ENCODE measurements at places on chromosomes 1 and 21.

DNA sequence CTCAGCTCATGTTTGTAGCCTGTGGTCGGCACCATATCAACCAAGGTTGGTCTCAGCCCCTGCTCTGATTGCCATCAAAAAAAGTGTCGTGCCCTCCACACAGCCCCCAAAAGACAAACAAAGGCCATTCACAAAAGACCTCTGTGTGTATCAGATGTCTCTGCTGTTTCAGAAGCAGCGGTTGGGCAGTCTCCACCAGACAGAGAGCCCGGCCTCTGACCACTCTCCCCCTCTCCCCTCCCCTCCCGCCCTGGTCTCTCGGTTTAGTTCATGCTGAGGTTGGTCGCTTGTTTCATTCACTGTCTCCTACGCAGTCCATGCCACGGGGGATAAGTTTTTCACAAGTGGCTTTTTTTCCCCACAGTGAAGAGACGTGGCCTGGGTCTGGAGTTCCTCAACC is 27.1 kb downstream of the ACTA1 start:
- no peak for DNase-seq

DNA sequence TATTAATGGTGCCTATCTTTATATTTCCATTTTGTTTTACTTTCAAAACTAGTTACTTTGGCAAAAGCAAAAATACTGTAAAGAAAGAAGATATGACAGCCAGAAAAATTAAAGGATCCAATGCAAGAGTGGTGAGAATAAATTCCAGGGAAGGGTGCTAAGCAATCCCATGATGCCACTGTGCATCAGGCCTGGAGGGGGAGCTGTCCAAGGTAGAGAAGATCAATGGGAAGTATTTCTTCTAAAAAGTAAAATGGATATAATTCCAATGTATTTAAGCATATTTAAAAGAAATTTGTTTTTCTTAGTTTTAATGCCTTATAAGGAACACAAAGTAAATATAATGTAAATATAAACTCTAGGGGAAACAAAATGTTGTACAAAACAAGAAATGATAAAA is 1382.2 kb upstream of the B3GALT2 start:
- no peak for DNase-seq

DNA sequence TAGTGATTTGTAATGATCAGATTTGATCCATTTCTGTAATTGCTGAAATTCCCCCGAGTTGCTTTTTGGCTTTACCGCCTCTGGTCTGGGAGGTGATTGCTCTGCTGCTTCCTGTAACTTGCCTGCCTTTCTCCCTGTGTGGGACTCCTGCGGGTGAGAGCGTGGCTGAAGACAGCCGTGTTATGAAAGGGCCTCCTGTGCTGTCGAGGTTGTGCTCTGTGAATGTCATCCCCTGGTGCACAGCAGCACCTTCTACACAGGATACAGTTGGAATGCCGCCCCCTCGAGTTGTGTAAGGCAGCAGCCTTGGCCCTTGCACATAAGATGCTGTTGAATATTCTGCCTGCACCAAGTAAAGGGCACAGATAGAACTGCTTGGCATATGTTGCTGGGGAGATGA is 5.9 kb downstream of the SOD1 start:
- DNase-seq = no peak

DNA sequence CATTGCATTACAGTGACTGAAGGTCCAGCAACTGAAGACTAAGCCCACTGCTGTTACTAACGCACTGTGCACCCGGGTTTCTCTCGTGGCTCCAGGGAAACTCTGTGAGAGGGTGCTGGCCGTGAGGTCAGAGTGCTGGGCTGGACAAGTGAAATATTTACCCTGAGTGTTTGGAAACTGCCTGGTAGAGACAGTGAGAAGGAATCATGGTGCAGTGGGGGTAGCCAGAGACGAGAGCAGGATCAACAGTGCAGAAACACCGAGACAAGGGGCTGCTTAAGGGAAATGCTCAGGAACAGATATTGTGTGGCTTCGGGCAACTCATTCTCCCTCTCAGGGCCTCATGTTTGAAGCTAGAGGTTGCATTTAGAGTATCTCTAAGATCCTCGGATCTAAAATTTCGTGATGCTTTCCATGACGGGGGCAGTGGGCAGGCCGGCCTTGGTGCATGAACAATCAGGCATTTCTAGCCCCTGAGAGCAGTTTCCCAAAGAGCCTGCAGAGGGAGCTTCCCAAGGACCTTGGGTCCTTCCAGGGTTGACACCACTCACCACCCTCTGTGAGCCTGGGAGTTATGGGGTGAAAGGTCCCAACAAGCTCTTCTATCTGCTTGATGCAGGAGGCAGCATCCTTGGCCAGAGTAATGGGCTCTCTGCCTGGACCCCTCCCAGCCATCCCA is 9.7 kb downstream of the CD2 start:
- peak; percentile 18 for DNase-seq

GRCh38 chr21:37165586-37165985 is 92.5 kb downstream of the TTC3 start:
- no peak for DNase-seq

- DNase-seq = no peak
Measured at GRCh38 chr1:89631816-89632656, 884 bp upstream of the LRRC8C start.

GRCh38 chr1:204258213-204259115 is 44.7 kb upstream of the GOLT1A start:
- DNase-seq = peak; percentile 63

GRCh38 chr1:221972276-221973235 is 230.7 kb upstream of the DUSP10 start:
- DNase-seq = no peak

- DNase-seq = no peak
Measured at GRCh38 chr1:48552420-48552819, 80.4 kb upstream of the SPATA6 start.

- peak; percentile 16 for DNase-seq
Measured at GRCh38 chr1:67441183-67441582, 11.0 kb upstream of the SERBP1 start.

- DNase-seq = peak; percentile 54
Measured at GRCh38 chr1:8663090-8663802, 154.2 kb downstream of the RERE start.

GRCh38 chr1:53625049-53625448 is 113.9 kb downstream of the GLIS1 start:
- peak; percentile 29 for DNase-seq

- no peak for DNase-seq
Measured at GRCh38 chr21:33308586-33309490, 15.9 kb upstream of the IFNAR1 start.

GRCh38 chr1:109252893-109253802 is 3.8 kb downstream of the CELSR2 start:
- DNase-seq = no peak

DNA sequence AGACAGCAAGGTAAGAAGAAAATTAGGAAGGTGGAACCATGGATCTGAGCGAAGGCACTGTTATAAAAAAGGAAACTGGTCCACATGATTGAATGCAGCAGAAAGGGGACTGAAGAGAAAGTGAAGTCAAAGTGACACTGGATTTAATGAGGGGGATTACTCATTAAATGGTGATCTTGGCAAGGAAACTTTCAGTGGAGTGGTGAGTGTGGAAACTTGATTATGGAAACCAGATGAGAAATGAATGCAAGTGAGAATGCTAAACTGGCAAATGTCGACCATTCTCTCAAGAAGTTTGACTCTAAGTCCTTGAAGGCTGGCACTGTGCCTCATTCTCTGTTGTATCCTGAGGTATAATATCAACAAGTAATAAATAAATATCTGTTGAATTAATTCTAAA is 23.3 kb downstream of the COLGALT2 start:
- DNase-seq = no peak

DNA sequence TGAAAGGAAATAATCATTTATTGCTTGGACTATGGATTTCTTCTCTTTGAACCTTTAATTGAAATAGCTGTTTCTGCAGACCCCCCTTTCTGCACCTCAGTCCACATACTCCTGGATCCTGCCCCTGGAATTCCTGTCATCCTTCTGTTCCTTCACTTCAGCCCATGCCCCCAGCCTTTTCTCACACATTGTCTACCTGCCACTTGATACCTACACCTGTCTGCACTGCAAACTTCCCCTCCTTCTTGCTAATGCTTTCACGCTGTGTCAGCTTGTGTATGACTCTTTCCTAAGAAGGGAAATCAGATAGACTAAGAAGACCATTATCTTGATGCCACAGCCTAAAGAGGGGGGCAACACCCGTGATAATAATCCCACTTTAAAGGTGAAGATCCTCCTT is 80.3 kb upstream of the EXO1 start:
- no peak for DNase-seq

DNA sequence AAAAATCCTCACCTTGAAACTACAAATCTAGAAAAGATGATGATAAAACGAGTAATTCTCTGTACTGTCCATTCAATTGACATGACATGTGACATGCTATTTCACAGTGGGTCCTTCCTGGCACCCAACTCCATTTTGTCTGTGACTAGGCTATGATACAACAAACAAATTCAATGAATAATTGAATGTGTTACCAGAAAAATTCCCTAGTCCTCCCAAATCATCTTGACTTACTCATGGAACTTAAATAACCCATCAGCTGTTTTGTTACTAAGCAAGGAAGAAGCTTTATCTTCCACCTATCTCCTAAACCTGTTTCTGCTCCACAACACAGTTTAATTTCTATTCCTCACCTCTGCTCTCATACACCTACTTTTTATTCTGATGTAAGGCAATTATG is 30.4 kb downstream of the B3GALNT2 start:
- peak; percentile 30 for DNase-seq

GRCh38 chr21:44708213-44708865 is 3.0 kb downstream of the TSPEAR start:
- no peak for DNase-seq

- peak; percentile 97 for DNase-seq
Measured at GRCh38 chr1:1360506-1361169, 2.3 kb upstream of the MXRA8 start.

- peak; percentile 27 for DNase-seq
Measured at GRCh38 chr1:110829955-110830553, 42.9 kb upstream of the CD53 start.

DNA sequence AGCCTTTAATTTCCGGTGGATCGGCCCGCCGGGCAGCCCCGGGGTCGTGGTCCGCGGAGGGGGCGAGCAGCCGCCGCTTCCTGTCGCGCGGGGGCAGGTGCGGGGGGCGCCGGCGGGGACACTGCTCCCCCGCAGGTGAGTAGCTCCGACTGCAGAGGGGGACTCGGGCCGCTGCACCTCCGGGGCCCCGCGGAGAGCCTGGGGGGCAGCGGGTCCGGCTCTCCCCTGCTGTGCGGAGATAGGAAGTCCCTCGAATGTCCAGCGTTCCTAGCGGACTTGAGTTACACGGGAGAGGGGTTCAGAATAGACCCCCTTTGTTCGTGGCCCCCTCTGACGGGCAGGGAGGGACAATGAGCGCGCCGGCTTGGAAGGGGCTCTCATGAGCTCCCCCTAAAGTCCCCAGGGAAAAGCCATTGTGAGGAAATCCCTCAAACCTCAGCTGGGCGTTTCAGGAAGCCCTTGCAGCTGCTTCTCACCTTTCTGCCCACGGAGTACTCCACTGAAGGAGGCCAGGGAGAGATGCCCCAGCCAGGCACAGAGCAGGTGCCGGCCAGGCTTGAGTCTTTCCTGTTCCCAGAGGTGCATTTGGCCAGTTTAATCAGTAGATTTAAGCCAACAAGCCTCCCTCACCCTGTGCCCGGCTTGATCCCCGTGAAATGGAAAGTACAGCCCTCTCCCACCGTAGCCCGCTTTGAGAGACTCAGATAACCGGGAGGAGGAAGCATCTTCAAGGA is 925 bp downstream of the PDE9A start:
- no peak for DNase-seq

DNA sequence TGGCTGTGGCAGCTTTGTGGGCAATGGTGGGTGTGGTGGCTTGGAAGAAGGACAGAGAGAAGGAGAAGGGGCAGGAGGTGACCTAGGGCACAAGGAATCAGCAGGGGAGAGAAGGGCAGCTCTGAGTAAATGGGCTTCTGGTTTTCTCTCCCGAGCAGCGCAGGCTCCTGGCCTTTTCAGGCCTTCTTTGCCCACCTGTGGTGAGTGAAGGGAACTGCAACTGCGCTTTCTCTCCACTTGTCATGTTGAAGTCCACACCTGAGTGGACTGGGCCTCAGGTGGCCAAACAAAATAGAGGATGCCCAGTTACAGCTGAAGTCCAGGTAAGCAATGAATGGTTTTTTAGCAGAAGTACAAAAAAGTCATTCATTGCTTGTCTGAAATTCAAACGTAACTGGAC is 29.4 kb upstream of the KCNA10 start:
- no peak for DNase-seq

DNA sequence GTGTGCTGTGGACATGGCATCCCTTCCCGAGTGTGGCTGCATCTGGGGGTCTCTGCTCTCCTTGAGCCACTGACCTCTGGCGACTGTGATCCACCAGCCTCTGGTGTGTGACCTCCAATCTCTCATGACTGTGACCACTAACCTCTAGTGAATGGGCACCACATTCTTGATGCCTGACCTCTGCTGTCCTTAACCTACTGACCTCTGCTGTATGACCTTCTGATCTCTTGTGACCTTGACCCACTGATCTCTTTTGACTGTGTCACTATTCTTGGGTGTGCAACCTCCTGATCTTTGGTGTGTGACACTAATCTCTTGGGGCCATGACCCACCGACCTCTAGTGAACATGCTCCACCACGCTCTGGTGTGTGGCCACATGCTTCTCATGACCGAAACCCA is 45.8 kb upstream of the KDM4A start:
- DNase-seq = no peak

GRCh38 chr1:172360511-172360910 is 60.0 kb upstream of the C1orf105 start:
- no peak for DNase-seq

- DNase-seq = no peak
Measured at GRCh38 chr1:172450524-172450885, 6.6 kb upstream of the PIGC start.

DNA sequence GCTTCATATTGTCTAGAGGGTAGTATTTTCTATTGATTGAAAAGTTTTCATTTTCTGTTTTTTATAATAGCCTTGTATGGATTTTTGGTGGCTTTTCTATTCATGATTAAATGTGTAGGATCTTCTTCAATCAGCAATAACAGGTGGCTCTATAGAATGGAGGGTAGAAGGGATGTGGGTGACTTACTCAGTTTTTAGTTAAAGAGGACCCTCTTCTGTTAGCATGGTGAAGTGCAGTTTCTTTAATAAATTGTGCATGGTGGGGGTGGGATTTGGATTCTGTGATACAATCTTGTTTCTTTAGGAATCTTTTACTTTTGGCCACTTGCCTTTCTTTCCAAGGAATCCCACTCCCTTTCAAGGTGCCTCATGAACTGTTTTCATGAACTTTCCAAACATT is 64.7 kb downstream of the SLC35A3 start:
- DNase-seq = peak; percentile 46

DNA sequence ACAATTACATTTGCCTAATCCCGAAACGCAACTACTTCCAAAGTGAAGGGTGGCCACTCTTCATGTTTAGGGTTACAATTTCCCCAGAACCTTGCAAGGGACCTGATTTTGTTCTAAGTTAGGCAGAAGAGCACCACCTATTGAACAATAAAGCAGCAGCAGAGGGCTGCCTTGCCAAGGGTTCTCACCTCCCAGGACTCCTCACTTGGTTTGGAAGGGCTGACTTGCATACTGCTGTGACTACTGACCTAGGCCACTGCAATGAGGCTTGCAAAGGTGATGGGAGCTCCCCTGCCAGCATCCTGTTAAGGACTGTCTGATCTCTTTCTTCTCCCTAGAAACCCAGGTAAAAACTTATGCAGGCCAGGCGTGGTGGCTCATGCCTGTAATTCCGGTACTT is 14.2 kb downstream of the MTOR start:
- DNase-seq = peak; percentile 13

- DNase-seq = no peak
Measured at GRCh38 chr1:195105281-195105680, 1503.0 kb downstream of the KCNT2 start.

- DNase-seq = no peak
Measured at GRCh38 chr1:190759807-190760206, 282.1 kb upstream of the BRINP3 start.

All from HCEC 1CT (cell line).